ENCODE measurements at places on chromosomes 7 and 10. TPM values are rescaled to one million over a fixed set of nuclear protein-coding genes. Genes with fewer than 3 reads are reported as not detected.

DNA sequence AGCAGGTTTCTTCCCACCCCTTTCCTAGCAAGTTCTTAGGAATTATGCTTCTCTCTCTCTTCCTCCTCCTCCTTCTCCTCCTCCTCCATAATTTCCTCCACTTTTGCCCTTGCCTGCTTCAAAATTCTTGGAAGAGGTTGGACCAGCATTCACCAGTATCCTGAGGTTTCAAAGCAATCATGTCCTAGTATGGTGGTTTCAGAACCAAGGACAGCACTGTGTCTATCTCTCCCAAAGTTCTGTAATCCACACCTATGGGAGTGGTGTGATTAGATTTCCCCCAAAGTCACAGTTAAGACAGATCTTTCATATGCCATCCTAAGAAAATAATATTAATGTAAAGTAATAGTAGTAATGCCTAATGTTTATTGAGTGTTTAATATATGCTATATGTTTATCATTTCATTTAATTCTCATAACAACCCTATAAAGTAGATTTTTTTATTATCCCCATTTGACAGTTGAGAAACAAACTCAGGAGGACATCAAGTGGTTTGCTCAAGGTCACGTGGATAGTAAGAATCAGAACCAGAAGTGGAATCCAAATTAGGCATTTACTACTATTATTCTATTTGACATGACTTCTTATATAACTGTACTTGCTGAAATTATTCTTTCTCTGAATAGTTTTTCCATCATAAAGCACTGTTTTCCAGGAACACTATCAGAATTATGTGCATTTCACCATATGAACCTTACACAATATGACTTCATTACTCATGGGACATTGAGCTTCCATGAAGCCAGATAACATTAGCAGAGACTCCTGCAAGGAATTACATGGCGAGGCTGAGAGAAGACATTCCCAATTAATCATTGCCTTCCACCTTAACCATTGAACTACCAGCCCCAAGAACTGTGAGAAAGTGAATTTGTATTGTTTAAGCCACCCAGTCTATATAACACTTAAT lies 91.4 kb downstream of the IPMK start:
- peak; percentile 28 for DNase-seq

DNA sequence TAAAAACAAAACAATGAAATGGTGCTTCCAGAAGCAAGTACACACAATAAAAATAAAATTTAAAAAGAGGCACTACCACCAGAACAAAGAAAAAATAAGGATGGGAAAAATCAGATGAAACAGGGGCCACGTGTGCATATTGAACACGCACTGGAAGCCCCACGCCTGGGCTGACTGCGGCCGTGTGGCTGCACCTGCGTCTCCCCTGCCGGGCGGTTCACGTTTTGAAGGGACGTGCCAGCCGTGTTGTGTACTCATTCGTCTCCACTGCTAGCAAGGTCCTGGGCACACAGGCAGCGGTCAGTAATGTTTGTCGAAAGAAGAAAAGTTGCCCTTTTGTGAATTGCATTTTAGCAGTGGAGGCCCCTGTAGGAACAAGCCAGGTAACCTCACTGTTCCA lies 255.9 kb upstream of the RNF32 start:
- DNase-seq, result no peak

DNA sequence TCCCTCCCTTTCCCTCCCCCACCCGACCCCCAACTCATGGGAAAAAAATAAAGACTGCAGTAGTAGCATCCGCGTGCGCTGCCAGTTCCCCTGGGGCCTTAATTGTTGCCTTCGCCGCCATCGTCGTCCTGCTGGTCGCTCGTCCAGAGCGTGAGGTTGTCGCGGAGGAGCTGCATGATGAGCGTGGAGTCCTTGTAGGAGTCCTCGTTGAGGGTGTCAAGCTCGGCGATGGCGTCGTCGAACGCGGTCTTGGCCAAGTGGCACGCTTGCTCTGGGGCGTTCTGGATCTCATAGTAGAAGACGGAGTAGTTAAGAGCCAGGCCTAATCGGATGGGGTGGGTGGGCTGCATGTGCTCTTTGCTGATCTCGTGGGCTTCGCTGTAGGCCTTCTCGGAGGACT lies 27.0 kb downstream of the HSPB1 start:
- no peak for DNase-seq

Gene ATRNL1
- 0.28 TPM for polyA plus RNA-seq

- peak; percentile 72 for DNase-seq
These were observed 7.2 kb upstream of the EPHA1 start for GRCh38 chr7:143415742-143416397.

DNA sequence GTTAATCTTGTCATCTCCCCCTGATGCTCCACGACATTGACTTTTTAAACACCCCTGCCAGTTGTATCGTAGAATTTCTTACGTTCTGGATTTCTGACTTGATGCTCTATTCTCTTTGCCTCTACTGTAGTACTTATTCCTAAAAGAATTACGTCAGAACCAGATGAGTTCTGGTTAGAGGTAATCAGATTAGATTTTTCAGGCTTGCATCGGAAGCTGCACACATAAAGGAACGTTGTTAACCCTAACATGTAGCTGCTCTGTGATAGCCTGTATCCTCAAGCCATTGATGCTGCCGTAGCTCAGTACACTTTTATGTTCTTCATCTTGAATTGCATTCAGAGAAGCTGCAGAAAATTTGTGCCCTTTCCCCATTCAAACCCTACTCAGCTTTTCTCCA lies 26.3 kb upstream of the TMEM236 start:
- no peak for DNase-seq

GRCh38 chr7:117472335-117472734 lies 7.5 kb upstream of the CFTR start:
- DNase-seq, result no peak

Gene PRKAR2B
- polyA plus RNA-seq, result 6.5 TPM

GRCh38 chr10:98446661-98447221 lies at the start of gene HPS1:
Gene HPS1, minus strand, starts transcription at chr10:98446935. Its CDS starts 3,695 bp downstream, at chr10:98443240.
- DNase-seq, result peak; percentile 63

DNA sequence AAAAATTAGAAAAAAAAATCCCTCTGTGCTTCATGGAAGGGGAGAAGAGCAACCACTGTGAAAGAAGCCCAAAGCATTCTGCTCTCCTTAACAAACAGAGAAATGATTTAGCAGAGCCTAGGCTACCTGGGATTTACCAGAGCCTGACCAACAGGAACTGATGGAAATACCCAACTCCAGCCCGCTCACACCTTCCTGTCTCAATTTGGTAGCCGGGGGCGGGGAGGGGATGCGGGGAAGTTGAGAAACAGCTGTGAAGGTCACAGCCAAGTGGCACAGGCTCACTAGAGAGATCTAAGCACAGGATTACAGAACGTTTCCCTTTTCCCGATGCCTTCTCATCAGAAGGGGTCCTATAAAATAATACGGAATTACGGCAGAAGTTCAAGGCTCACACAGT lies 17.6 kb downstream of the RSU1 start:
- DNase-seq, result no peak

GRCh38 chr7:7924303-7924702 lies 44.3 kb upstream of the GLCCI1 start:
- no peak for DNase-seq

Gene LIPF
- not detected for polyA plus RNA-seq

GRCh38 chr10:60513281-60513680 lies 123.6 kb upstream of the ANK3 start:
- no peak for DNase-seq

Measured in fibroblast of lung (primary cell).